Dorsolateral prefrontal cortex (tissue), 122 donors: ENCODE measurements at places on chromosomes 2 and 18. TPM values are rescaled to one million over a fixed set of nuclear protein-coding genes. Genes with fewer than 3 reads are reported as not detected.

SOWAHC gene
- total RNA-seq, result 3.8 TPM

TTC27 gene
- 16.5 TPM for total RNA-seq

ALKAL2 gene
- not detected for total RNA-seq

ADAM23 gene
- 101 TPM for total RNA-seq

RPRM gene
- 9.4 TPM for total RNA-seq

DCDC2C gene
- not detected for total RNA-seq

- no peak for DNase-seq
Measured at GRCh38 chr18:21911551-21911950, 171.0 kb downstream of the MIB1 start.

GRCh38 chr18:3273042-3273441, 11.1 kb downstream of the MYL12B start:
- DNase-seq, result no peak

- no peak for DNase-seq
Measured at GRCh38 chr18:4636967-4637366, 181.9 kb upstream of the DLGAP1 start.

DNA sequence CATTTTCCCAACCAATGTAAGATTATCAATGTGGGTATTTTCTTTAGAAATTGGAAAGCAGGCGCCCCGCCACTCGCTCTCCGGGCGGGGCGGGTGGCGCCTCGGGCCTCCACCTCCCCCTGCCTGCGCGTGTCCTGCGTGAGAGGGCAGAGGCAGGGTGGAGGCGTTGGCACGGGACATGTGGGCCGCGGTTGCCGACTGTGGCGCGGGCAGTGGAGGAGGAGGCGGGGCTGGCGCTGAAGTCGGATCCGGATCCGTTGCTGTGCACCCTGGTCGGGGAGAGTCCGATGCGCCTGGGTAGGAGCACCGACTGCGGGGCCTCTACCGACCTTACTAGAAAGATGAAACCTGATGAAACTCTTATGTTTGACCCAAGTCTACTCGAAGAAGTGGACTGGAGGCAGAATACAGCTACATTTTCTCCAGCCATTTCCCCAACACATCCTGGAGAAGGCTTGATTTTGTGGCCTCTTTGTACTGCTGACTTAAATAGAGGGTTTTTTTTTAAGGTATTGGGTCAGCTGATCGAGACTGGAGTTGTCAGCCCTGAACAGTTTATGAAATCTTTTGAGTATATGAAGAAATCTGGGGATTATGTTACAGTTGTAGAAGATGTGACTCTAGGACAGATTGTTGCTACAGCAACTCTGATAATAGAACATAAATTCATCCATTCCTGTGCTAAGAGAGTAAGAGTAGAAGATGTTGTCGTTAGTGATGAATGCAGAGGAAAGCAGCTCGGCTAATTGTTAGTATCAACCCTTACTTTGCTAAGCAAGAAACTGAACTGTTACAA, 37.9 kb downstream of the PMS1 start:
- no peak for DNase-seq

GRCh38 chr2:172085460-172086159, at the start of gene DLX1:
Gene DLX1, plus strand, starts transcription at chr2:172085507. Its CDS starts 171 bp downstream, at chr2:172085678.
- no peak for DNase-seq

GRCh38 chr2:202376460-202377206, 506 bp downstream of the BMPR2 start:
- peak; percentile 43 for DNase-seq

DNA sequence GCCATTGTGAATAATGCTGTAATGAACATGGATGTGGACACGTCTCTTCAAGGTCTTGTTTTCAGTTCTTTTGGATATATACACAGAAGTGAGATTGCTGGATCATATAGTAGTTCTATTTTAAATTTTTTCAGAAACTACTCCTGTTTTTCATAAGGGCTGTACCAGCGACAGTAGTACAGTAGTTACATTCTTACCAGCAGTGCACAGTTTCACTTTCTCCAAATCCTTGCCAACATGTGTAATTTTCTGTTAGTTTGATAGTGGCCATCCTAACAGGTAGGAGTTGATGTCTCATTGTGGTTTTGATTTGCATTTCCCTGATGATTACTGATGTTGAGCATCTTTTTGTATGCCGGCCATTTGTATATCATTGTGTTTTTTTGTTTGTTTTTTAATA, 81.7 kb downstream of the EPC2 start:
- no peak for DNase-seq

DNA sequence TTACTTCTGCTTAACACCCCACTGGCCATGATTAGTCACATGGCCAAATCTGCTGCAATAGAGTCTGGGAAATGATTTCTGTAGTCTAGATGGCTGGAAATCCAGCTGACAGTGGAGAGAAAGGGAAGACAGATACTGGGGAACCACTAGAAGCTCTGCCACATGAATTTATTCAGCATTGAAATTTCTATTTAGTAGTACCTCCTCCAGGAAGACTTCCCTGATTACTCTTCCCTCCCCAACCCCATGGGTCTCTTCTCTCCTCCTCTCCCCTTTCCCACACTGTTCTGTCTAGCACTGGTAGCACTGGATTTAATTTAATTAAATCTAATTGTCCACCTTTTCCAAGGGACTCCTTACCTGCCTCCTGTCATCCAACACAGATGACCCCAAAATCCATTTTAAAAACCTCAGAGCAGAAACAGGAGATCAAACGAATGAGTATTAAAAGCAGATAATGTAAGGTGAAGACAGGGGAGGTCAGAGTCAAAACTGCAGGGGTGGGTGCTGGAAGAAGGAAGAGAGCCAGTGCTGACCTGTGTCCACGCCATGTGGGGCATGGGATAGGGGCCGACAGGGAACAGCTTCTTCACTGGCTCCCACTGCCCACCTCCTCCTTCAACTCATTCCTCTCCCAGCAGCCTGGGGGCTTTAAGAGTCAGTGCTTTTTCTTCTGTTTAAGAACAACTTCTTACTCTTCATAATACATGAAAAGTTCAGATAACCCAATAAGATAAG, 169.2 kb upstream of the HS6ST1 start:
- DNase-seq, result no peak

GRCh38 chr2:1671916-1672315, 72.4 kb downstream of the PXDN start:
- DNase-seq, result no peak

- no peak for DNase-seq
Measured at GRCh38 chr2:51011693-51012092, 20.2 kb downstream of the NRXN1 start.

DNA sequence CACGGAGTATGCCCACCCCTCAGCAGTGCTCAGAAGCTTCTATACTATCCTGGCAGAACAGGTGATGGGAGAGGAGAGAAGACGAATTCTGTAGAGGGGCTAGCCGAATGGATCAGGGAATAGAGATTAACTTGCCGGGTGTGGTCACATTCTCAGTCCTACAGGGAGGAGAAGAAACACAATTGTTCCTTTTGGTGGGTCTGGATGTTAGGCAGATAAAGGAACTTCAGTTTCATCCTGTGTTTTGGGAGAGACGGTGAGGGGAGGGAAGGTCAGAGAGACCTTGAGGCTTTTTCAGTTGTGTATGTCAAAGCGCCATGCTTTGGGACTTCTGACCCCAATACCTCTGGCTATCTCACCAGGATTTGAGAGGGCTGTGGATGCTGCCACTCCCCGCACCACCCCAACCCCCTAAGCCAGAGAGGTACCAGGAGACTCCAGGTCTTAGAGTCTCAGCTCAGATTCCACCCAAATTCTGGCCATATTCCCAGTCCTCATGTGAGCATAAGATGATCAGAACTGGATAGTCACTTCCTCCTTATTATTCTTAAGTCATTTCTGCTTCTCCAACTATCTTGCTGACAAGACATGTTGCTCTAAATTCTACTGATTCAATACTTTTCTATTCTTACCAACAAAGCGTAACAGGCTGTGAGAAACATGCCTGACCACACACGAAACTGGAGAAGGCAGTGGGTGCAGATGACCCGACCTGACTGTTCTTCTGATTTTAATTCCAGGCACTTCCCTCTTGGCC, 2.3 kb upstream of the TMEM37 start:
- DNase-seq, result no peak

DNA sequence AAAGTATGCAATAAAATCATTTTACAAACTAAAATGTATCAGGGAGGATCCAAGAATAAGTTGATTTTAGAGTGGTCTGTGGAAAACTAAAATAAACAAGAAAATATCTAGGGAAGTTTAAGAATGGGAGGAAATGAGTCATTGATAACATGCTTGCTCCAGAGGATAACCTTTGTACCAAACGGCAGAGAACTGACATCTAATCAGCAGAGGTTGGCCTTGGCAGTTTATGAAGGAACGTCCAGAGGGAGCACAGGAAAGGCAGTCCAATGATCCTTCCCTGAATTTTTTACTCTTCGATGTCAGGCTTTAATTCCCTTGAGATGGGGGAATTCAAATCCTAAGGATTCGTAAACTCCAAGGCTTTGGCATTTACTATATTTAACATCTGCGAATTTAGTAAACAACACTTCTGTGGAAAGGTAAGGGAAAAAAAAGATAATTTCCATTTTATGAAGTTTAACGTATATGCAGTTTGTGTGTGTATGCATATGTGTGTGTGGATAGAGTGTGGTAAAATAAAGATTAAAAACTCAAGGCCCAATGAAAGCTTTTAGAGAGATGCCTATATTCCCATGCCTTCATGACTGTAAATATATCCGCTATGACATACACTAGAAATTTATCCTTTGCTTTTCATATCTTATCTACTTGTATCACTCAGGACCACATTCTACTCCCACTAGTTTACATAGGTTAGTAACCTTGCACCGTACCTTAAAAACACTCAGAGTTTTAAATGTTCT, 8.7 kb upstream of the INPP1 start:
- no peak for DNase-seq

DNA sequence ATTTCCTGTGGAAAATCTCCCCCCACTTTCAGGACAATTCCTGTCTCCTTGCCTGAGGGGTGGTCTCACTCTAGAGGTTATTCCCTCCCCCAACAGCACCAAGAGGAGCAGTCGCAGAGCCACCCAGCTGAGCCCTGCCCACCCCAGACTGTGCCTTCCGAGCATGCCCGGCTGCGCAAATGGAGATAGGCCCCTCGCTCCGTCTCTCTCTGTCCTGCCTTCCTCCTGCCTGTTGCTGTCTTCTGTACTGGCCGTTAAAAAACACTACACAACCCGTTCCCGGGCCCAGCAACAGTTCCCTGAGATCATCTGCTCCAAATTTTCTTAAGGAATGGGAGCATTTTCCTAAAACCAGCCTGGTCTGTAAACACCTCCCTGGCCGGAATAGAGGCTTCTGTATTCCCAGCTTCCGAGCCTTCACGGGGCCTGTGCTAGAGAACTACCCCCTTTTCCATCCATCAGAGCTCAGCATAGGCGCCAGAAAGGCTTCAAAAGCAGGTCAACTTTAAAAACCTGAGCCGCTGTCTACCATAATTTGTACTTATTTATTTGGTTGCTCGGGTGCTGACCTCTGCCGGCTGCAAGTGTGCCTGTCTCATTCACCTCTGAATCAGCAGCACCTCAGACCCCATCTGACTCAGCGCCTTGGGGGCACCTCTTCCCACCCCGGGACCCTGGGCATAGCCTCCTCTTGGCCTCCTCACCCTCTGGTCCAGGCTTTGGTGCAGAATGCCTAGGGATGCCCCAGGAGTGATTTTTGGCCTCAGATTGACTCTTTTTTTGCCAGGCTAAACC, 159.4 kb downstream of the PXDN start:
- no peak for DNase-seq

DNA sequence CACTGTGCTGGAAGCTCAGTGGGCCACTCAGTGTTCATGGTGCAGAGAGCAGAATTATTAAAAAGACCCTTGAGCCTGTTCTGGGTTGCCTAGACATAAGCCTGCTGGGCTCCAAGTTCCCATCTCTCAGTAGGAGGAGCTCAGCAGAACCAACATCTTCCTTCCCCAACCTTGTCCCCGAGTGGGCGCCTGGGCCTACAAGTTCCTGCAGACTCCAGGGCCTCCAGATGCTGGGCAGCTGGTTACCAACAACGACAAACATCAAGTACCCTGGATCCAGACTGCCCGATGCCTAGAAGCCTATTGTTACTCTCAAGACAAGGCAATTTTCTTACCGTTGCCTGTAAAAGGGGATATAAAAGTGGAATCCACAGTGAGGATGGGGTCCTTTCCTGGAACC, 214.2 kb downstream of the HAUS1 start:
- no peak for DNase-seq

- no peak for DNase-seq
Measured at GRCh38 chr2:195815083-195815482, 158.1 kb downstream of the SLC39A10 start.

DNA sequence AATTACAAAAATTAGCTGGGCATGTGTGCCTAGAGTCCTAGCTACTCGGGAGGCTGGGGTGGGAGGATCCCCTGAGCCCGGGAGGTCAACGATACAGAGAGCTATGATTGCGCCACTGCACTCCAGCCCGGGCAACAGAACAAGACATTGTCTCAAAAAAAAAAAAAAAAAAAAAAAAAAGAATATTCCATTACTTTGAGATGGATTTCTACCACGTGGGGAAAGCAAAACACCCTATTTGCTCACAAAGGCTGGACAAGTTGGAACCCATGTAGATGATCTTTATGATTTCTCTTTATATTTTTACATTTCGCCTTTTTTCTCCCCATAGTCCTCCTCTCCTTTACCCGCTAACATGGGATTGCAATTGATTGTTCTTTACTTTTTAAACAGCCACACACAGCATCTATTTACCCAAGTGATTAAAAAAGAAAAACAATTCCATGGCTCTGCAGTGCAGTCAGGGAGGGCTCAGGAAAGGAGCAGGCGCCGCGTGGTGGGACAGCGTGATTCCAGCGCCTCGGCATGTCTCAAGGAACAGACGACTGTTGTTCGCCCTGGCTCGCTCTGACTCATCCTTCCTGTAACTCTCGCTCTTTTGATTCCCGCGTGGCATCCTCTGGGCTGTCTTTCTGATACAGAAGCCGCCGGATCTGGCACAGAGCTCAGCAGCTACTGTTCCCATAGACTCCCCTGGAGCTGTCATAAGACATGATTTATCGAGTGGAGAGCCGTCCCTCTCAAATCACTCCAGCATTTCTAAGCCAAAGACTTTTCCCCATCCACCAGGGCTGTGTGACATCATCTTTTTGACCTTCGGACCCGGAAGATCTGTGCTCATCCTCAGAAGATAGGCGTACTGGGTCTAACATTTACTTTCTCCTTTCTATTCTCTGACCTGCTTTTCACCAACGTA, 230.4 kb upstream of the AGAP1 start:
- DNase-seq, result peak; percentile 87

GRCh38 chr2:30580391-30580790, 133.3 kb downstream of the LCLAT1 start:
- no peak for DNase-seq

DNA sequence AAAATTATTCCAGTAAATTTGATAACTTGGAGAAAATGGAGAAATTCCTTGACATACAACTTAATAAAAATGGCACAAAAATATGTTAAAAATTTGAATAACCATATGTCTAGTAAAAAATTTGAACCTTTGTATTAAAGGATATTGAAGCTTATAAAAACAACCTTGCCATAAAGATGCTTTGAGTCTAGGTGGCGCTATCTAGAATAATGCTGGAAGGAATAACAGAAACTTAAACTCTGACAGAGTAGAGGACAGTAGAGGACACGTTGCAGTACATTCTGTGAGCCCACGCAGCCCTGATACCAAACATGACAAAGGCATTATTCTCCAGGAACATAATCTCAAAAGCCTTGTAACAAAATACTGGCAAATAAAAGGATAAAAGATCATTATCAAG, 44.7 kb upstream of the ALKAL2 start:
- DNase-seq, result no peak
